ENCODE measurements at places on chromosomes 1 and 21.

- no peak for DNase-seq
Measured at GRCh38 chr21:35905963-35906345, 154.4 kb downstream of the SETD4 start.

DNA sequence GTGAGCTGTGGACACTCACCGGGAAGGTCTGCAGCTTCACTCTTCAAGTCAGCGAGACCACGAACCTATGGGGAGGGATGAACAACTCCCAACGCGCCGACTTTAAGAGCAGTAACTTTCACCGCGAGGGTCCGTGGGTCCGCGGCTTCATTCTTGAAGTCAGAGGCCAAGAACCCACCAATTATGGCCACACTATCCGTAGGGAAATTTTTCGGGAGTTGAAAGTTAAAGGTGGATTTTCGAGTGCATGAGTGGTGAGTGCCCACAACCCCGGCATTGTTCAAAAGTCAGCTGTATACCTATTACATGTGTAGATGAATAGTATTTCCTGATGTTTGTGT lies 19.7 kb downstream of the EXOC8 start:
- DNase-seq: no peak

DNA sequence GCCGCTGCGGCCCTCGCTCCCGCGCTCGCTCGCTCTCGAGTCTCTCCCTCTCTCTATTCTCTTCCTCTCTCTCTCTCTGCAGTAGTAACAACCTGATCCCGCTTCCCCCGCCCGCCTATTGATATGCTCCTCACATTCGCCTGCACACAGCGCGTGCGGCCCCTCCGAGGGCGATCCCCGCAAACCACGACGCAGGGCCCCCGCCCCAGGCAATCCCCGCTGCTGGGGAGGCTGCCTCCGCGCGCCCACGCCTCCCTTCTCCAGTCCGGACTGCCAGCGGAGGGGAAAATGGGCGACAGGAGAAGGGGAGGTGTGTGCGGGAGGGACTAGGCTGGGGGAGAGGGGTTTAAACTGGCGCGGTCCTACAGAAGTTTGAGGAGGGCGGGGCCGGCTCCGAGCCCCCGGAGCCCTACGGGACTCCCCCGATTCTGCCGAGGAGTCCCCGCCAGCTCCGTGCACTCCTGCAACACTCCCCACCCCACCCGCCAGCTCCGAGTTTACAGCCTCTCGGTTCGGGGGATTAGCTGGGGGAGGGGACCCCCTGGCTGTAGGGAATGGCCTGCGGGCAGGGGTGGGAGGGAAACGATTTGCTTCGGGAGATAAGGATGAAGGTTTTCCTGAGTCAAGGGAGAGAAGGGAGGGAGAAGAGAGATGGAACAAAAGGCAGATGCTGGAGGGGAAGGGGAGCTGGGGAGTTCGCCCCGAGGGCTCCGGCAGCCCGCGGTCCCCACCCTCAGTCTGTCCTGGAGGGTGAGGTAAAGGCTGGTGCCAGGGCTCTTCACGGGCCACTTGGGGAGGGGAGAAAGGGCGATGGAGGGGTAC lies 66.6 kb downstream of the SYT2 start:
- DNase-seq: no peak

GRCh38 chr1:29282135-29282923 lies 46.0 kb downstream of the PTPRU start:
- DNase-seq: no peak

GRCh38 chr1:217275655-217276398 lies 355.1 kb downstream of the GPATCH2 start:
- no peak for DNase-seq

GRCh38 chr1:209383907-209384709 lies 199.4 kb upstream of the CAMK1G start:
- DNase-seq: no peak

DNA sequence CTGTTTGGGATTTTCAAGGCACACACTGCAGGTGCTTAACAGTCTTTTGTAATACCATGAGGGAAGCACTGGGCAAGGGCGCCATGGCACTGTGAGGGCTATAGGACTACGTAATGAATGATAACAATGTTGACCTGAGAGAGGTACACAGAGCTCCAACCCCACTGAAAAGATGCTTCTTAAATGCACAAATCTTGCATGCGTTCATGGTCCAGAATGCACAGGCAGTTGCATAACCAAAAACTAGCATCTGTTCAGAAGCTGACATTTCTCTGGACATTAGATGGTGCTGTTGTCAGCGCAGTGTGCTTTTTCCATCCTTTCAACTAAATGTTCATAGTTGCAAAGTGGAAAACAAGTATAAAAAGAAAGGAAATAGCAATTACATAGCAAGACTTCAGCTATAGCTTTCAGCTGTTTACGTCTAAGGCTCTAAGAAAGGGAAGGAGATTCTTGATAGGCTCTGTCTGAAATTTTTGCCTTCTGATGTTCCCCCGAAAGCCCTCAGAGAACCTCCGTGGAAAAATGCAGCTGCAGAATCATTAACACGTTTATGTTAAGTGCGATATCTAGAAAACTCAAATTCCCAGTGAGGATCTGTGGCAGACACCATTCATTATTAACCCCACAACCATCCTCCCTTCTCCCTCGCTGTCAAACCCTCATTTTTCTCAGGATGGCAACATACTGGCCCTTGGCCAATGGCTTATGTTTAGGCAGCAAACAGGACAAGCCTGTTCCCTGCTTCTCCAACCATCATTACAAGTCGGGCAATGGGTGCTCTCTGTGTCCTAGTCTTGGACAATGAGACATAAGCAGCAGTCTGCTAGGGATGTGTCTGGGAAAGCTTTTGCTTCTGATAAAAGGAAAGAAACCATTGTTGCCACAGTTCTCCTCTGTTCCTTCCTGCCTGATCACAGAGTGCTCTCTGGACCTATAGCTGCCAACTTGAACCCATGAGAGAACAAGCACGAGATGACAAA lies 8.2 kb upstream of the TARBP1 start:
- DNase-seq: no peak

- DNase-seq: no peak
Measured at GRCh38 chr1:19815801-19816736, 986 bp upstream of the RNF186 start.

- no peak for DNase-seq
Measured at GRCh38 chr1:5993556-5994491, 1.6 kb upstream of the NPHP4 start.

- DNase-seq: no peak
Measured at GRCh38 chr21:29311802-29312201, 13.1 kb downstream of the BACH1 start.

- DNase-seq: no peak
Measured at GRCh38 chr1:67980028-67980427, 70.4 kb downstream of the DIRAS3 start.

GRCh38 chr21:43868461-43868860 lies 3.4 kb downstream of the AGPAT3 start:
- no peak for DNase-seq

GRCh38 chr1:53693773-53694717 lies 44.9 kb downstream of the GLIS1 start:
- no peak for DNase-seq

GRCh38 chr1:170284016-170284415 lies 138.3 kb downstream of the NTMT2 start:
- DNase-seq: no peak

Measured in stimulated activated CD8-positive, alpha-beta memory T cell treated with anti-CD3 and anti-CD28 coated beads, Interleukin-2, amount 100 ng/mL, for 1 hour (primary cell).